ENCODE measurements at places on chromosomes 6 and 20.

DNA sequence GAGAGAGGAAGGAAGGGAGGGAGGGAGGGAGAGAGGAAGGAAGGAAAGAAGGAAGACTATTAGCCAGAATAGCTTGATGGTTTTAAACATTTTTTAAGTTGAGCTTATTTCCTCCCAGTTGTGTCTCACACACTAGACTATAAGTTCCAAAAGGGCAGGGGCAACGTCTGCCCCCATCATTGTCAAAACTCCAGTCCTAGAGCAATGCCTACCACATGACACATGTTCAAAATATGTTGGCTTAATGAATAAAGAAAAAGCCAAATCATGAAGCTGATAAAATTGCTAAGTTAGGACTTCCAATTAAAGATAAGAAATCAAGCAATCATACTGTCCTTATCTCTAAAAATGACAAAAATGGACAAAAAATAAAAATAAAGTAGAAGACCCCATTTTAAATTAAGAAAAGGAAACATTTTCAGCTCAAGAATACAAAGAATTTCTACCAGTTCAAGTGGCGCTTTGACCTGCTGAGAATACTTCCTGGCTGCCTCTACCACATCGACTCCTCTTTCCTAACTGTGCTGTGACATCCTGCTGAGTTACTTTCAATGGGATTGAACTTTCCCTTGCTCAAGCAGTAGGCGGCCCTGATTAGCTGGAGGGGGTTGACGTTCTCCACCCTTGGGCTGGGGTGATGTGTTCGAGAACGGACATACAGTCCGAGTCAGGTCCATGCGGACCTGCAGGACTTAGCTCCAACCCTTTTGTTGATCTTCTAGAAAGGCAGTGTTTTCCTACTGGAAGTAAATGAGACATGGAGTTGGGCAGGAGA is 283.9 kb upstream of the FOXQ1 start:
- DNase-seq: no peak

DNA sequence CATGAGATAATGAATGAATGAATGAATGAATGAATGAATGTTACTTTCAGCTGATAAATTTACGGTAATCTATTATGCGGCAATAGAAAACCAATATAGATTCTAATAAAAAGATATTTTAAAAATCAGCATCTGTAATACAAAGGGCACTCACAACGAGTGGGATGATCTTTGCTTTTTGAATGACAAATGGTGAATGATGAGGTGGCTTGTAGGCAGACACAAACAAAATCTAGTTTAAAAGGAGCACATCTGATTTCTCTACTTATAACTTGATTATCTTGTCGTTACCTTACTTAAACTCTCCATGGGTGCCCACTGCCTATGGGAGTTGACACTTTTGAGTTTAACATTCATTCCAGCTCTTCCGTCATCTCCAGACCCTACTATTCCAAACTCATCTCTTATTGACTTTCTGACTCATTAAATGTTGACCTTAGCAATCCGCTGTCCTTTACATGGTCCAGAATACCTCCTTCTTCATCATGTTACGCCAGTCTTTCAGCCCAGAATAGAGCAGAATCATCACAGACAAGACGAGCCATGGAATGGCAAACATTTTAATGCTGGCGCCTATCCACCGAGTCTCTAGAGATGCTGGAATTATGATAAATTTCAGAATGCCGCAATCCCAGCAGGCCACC is 41.3 kb downstream of the NHLRC1 start:
- DNase-seq: no peak

- DNase-seq: no peak
Observed at GRCh38 chr6:122804962-122805485, 16.0 kb downstream of the SMPDL3A start.

- DNase-seq: no peak
Observed at GRCh38 chr6:52745764-52746201, 17.5 kb downstream of the GSTA2 start.

GRCh38 chr6:143872201-143872600 is 7.9 kb downstream of the ZC2HC1B start:
- no peak for DNase-seq

DNA sequence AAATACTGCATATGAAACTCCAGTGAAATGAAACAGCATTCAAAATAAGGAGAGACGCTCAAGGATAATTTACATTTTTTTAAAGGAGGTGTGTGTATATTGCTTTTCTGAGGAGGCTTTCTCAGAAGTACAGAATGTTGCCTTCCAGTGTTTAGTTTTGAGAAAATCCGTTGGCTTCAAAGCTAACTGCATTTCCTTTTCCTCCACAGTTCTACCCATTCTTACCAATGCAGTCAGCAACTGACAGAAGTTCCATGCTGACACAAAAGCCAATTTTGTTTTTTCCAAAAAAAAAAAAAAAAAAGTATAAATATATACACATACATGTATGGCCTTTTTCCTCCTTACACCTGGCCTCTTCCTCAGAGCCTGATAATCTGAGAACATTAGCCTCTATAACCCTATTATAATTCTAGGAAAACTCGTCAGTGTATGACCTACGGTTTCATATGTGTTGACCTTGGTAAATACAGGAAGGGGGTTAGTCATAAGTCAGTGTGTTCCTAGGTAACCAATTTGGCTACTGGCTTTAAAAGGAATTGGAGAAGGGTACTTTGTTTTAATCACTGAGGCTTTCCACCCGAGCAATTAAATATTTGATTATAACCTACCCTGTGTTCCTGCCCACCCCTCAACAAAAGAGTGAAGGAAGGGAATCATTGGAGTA is 24.2 kb downstream of the MGME1 start:
- no peak for DNase-seq

- no peak for DNase-seq
Observed at GRCh38 chr6:111730864-111731263, 125.2 kb upstream of the TRAF3IP2 start.

DNA sequence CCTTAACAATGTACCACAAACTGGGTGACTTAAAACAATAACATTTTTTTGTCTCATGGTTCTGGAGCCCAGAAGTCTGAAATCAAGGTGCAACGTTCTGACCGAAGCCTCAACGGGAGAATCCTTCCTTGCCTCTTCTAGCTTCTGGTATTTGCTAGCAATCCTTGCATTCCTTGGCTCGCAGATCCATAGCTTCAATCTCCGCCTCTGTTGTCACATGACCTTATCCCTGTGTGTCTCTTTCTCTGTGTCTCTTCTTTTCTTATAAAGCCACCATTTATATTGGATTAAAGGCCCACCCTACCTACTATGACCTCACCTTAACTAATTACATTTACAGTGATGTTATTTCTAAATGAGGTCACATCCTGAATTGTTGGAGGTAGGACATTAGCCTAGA is 37.2 kb upstream of the DOK5 start:
- DNase-seq: no peak

GRCh38 chr6:43707767-43708166 is 20.2 kb upstream of the MRPS18A start:
- no peak for DNase-seq

GRCh38 chr6:128725271-128726233 is 157.4 kb upstream of the LAMA2 start:
- peak; percentile 44 for DNase-seq

GRCh38 chr6:111989743-111990142 is 64.2 kb upstream of the CCN6 start:
- no peak for DNase-seq

DNA sequence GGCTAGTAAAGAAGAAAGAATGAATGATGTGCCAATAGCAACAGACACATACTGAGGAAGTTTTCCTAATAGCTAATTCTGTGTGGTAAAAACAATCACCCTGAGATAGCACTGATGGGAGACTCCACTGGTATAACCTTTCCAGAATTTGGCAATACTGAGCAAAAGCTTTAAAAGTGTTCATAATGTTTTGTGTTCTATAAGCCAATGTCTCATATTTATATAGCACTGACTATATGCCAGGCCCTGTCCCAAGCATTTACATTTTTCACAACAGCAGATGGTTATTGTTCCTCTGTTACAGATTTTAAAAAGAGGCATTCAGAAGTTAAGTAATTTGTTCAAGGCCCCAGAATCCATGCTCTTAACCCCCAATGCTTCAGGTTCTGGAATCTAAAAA is 108.0 kb upstream of the DST start:
- no peak for DNase-seq

GRCh38 chr20:58467572-58468527 is 47.3 kb downstream of the APCDD1L start:
- no peak for DNase-seq

DNA sequence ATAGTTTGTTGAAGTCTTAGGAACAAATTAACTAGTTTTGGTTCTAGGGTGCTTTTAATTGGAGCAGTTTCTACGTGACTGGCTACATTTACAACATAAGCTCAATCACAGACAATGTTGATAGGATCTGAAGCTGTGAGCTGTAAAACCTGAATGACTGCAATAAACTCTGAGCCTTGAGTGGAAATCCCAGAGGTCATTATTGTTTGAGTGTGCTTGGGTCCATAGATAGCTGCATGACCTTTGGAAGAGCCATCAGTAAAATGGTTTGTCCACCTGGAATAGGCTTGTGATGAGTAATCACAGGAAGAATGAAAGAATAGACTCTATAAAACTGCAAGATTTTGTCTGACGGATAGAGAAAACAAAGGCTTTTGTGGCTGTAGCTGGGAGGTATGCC is 26.7 kb downstream of the HLA-DRB1 start:
- DNase-seq: no peak

DNA sequence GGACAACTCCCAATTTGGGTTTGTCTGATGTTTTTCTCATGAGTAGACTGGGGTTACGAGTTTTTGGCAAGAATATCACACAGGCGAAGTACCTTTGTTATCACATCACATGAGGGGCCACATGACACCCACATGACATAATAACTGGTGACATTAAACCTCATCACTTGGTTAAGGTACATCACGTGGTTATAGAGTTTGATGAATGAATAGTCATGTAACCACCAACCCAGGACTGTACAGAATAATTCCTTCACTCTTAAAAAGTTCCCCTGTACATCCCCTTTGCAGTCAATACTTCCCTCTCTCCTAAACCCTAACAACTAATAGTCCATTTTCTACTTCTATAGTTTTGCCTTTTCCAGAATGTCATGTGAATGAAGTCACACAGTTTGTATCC is 83.4 kb downstream of the REV3L start:
- DNase-seq: no peak

DNA sequence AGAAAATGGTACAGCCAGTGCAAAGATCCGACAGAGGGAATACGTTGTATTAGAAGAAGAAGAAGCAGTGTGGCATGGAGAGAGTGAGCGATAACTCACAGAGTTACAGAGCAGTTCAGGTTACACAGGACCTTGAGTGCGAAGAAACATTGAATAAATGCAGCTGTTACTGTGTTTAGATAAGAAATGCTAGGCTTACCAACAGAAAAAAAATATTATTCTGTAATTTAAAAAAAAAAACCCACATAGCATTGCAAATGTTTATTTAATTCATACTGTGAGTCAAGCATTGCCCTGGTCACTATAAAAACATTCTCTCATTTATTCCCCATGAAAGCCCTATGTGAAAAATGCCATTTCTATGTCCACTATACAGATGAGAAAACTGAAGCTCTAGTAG is 373.4 kb upstream of the EPHA7 start:
- DNase-seq: no peak

GRCh38 chr6:125828476-125829039 is 37.8 kb downstream of the NCOA7 start:
- DNase-seq: no peak
